ENCODE measurements at places on chromosomes 11 and 22.

- no peak for DNase-seq
Observed at GRCh38 chr11:69878927-69879728, 59.9 kb upstream of the FGF3 start.

- no peak for DNase-seq
Observed at GRCh38 chr22:49091451-49091850, 736.2 kb downstream of the BRD1 start.

DNA sequence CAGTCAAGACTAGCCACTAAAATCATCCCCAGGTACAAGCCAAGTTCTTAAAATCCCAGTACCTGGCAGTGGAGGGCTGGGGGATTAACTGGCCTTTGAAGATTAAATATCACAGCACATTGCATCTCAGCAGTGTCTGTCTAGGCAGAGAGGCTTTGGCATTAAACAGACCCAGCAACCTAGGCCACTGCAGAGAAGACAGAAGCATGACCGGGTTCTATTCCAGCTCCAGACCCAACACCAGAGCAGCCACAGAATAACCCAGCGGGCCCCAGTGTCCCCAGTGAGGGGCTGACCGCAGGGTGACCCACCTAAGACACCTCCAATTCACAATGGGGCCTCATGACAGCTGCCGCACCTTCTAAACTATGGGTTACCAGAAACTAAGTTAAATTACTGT is 88.2 kb downstream of the SHANK2 start:
- DNase-seq, result no peak

GRCh38 chr11:62553080-62553838 is 6.7 kb upstream of the AHNAK start:
- peak; percentile 39 for DNase-seq

DNA sequence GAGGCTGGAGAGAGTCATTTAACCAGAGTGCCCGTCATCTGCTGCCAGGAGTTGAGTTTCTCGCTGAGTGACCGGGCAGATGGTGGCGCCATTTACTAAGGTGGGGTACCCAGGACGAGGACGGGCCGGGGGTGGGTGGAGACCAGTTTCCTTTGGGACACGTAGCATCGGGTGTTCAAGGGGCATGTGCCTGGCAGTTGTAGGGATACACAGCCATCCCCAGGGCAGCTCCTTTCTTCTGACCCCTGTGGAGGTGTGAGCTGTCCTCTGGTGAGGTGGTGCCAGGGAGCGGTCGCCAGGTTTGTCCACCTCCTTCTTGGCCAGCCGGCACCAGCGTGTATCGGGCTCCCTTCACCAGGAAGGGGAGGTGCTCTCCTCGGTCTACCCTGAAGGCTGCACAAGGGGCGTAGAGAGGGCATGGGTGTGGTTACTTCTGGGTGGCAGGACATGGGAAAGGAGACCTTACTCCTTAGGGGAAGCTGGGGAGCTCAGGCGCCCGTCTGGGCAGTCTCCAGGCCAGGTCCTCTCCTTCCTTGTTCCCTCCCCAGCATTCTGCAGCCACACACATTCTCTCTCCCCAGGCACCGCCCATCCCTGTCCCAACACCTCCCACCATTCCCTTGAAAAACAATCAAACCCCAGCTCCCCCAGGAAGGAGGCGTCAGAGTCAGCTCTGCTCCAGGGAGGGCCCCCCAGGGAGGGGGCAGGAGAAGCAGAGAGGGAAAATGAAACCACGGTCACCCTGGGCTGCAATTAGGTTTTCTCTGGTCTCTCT is 10.3 kb upstream of the MB start:
- DNase-seq, result peak; percentile 19

GRCh38 chr22:44033694-44034093 is 9.6 kb downstream of the PARVB start:
- DNase-seq, result no peak

DNA sequence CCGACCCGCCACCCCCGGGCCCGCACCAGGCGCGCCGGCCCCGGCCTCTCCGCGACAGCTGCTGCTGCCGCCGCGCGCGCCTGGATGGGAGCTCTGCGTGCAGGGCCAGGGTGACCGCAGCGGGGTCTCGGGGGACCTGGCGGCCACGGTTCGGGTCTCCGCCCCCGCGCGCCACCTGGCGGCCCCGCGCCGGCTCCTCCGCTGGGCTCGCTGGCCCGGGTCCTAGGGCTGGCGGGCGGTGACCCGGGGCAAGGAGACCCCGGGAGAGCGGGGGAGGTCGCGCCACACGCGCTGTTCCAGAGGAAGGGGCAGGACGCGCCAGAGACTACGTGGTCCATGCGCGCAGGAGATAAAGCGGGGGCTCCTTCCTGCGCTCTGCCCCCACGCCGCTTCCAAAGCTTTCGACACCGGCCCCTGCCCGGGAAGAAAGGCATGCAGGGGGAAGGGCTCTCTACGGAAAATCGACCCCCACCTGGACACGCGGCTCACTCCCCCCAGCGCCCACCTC is 562 bp downstream of the SHANK2 start:
- no peak for DNase-seq

GRCh38 chr11:57978686-57979531 is 44.8 kb upstream of the OR9Q1 start:
- no peak for DNase-seq

- no peak for DNase-seq
Observed at GRCh38 chr11:6812390-6813005, 13.0 kb upstream of the OR6A2 start.

DNA sequence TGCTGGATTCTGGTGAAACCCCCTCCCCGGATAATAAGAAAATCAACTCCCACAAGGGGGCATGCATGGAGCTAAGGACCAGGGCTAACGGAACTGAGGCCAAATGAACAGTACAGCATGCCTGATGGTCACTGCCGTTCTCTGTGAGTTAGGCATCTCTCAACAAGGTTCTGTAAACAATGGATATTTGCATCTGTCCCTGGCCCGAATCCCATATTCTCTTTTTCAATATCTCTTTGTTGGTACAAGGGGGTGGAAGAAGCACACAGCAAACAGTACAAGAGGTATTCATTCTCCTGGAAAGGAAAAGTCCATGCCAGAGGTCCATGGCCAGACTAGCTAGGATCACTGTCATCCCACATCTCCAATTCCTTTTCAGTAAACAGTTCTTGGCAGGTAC is 32.2 kb upstream of the APOA1 start:
- DNase-seq, result no peak

GRCh38 chr22:46929710-46930204 is 167.3 kb downstream of the TBC1D22A start:
- DNase-seq, result no peak

- no peak for DNase-seq
Observed at GRCh38 chr22:35835267-35835997, 117.8 kb downstream of the APOL5 start.

DNA sequence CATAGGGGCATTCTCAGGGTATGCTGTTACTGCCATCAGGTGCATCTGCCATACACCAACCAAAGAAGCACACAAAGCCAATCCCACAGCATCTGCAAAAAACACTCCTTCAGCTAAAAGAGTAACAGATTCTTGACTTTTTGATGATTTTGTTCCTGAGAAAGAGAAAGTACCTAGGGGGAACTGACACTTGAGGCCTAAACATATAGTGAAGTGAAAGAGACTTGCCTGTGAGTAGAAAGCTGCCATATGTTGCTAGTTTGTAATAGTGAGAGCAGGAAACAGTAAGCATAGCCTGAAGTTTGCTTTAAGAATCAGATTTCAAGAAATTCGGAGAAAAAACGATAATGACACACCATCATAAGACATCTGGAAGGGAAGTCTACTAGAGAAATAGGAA is 97.9 kb upstream of the CTSC start:
- no peak for DNase-seq

- DNase-seq, result no peak
Observed at GRCh38 chr11:72069787-72070251, 10.5 kb downstream of the NUMA1 start.

GRCh38 chr22:37213941-37214730 is 1.9 kb upstream of the SSTR3 start:
- no peak for DNase-seq

DNA sequence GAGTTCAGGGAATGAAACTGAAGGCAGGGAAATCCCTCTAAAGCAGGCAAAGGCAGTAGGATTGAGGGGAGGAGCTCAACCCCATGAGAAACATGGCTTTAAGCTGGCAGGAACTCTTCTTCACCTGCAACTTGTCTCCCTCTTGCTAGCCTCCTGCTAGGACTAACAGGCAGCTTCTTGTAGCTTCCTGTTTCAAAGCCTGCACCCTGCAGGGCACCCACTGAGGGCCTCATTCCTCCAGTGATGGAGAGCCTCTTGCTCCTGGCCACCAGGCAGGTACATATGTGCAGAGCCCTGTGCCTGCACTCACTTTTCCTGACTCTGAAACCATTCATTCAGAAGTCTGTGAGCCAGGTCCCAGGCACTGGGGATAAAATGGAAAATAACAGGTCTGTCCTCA is 137.0 kb downstream of the SERGEF start:
- no peak for DNase-seq

DNA sequence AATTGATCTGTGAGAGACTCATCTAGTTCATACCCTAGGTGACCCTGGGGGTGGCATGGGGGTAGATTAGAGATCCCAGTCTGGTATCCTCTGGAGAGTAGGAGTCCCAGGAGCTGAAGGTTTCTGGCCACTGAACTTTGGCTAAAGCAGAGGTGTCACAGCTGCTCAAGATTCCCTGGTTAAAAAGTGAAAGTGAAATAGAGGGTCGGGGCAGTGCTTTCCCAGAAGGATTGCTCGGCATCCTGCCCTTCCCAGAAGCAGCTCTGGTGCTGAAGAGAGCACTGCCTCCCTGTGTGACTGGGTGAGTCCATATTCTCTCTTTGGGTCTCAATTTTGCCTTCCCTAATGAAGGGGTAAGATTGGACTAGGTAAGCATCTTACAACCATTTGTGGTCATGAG is 653 bp downstream of the IL18BP start:
- DNase-seq, result no peak

- no peak for DNase-seq
Observed at GRCh38 chr11:79439886-79440570, 802 bp downstream of the TENM4 start.

GRCh38 chr22:49826603-49827270 is 936 bp downstream of the BRD1 start:
- DNase-seq, result no peak

- DNase-seq, result no peak
Observed at GRCh38 chr11:59078435-59078834, 7.7 kb upstream of the GLYATL1B start.

DNA sequence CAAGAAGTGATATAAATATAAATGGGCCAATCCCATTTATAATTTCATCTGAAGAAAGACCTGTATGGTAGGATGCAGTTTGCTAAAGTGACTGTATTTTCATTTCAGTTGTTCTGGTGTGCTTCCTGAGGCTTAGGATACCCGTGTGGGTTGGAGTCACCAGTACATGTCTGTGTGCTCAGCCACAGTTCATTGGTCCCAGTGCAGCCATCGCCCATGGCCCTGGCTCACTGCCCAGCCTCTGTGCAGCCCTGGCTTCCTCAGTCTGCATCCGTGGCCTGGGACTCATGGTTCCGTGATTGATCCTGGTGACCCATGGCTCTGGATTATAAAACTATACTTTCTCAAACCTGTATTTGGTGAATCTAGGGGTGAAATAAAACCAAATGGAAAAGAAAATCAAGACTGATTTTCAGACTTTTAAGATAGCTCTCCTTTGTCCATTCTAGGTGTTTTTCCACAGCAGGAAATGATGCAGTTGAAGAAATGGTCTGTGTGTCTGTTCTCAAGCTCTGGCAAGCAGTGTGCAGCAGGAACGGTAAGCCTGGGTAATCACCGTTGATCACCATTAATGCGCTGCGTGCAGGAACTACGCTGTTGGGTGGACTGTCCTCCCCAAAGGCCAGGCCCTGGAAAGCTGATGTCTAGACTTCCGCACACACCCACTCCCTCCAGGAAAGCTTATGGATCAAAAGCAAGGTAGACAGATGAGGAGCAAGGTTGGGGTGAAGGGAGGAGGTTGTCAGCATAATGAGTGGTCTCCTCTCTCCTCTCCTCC is 27.2 kb downstream of the TTC12 start:
- DNase-seq, result no peak

DNA sequence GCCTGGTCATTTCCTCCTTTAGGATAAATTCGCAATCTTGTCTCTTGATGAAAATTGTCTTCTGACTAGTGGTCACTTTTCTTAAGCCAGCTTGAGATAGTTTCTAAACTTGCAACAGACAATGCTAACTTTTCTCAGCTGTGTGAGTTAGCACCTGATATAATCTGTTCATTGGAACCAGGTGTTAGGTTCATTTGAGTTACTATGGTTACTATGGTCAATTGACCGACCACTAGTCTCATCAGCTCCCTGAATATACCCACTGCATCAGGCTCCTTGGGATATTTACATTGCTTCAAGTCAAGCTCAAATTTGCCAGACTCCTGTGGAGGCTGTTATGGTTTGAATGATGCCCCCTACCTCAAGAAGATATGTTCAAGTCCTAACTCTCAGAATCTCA is 54.5 kb downstream of the SC5D start:
- no peak for DNase-seq

GRCh38 chr11:47001781-47002181 is 65.2 kb downstream of the CSTPP1 start:
- no peak for DNase-seq

DNA sequence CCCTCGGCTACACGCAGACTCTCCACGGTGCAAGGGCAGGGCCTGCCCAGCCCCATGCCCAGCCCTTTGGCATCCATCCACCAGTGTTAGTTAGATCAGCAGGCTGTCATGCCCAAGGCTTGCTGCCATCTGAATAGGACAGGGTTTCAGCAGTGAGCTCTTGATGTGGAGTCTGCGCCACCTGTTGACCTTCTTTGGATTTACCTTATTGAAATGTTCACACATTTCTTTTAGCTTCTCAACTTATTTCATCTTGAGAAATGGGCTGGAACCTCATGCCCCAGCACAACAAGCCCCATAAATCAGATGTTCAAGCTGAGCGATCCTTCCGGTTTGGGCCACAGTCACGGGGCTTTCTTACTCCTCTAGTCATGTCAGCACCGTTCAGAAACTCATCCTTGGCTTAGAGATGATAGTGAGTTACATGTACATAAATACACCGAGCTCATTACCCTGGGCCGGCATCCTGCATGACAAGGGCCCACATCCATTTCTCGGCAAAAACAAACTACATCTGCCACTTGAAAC is 61.7 kb downstream of the PARVB start:
- DNase-seq, result no peak

GRCh38 chr11:10696468-10697322 is 3.1 kb upstream of the IRAG1 start:
- no peak for DNase-seq

All from activated CD8-positive, alpha-beta memory T cell treated with anti-CD3 and anti-CD28 coated beads for 1 hour (primary cell).